ENCODE measurements at places on chromosomes 1 and 21. TPM values are rescaled to one million over a fixed set of nuclear protein-coding genes. Genes with fewer than 3 reads are reported as not detected.

CRYZ gene
- 6.0 TPM for total RNA-seq

FBXO42 gene
- 21.3 TPM for total RNA-seq

ISG15 gene
- total RNA-seq = 102 TPM

NR1I3 gene
- not detected for total RNA-seq

RGSL1 gene
- total RNA-seq = not detected

MAGI3 gene
- total RNA-seq = 2.5 TPM

OR2T11 gene
- not detected for total RNA-seq

RBM11 gene
- 2.7 TPM for total RNA-seq

FCRL1 gene
- total RNA-seq = not detected

AGMAT gene
- total RNA-seq = 21.6 TPM

GRCh38 chr21:42091899-42092508, 20.9 kb downstream of the UMODL1 start:
- DNase-seq = no peak

DNA sequence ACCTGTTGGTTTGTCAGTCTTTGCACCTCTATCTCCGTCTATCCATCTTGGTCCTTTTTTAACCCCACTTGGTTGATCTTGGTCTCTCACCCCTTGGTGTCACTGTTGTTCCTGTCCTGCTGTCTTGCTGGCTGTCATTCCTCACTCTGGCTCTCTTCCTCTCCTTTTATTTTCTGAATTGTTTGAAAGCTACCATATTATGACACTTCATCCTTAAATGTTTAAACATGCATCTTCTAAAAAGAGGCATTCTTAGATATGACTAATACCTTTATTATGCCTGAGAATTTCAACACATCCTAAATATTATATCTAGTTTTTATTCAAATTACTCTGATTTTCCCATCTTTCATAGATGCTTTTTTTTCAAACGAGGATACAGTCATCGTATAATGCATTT, 37.0 kb downstream of the BACH1 start:
- DNase-seq = no peak

DNA sequence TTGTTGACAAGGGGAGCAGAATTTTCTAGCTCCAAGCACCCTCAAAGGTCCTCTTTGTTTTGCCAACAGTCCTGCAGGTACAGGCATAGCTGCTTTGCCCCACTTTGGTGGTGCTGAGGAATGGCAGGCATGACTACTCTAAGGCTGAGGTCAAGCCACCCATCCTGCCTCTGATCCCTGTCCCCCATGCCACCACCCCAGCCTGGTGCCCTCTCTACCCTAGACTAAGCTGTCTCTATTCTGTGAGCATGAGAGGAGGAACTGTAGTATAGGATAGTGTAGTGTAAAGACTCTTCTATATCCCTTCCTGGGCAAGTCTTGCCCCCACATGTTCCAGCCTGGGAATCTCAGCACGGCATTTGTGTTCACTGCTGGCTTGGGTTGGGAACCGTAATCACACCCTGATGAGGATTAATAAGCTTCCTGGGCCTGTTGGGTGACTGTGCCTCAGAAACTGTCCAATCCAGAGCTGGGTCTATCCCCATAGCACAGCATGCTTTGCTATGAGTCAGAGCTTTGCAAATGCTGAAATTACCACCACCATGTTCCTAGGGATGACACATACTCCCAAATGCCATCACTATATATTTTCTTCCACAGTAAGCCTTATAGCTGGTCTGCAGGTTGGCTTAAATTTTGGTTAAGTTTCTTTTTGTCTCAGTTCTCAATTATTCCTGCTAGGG, 105.7 kb upstream of the PPP2R5A start:
- no peak for DNase-seq

- DNase-seq = no peak
Observed at GRCh38 chr1:27086026-27086425, 68.9 kb downstream of the SLC9A1 start.

DNA sequence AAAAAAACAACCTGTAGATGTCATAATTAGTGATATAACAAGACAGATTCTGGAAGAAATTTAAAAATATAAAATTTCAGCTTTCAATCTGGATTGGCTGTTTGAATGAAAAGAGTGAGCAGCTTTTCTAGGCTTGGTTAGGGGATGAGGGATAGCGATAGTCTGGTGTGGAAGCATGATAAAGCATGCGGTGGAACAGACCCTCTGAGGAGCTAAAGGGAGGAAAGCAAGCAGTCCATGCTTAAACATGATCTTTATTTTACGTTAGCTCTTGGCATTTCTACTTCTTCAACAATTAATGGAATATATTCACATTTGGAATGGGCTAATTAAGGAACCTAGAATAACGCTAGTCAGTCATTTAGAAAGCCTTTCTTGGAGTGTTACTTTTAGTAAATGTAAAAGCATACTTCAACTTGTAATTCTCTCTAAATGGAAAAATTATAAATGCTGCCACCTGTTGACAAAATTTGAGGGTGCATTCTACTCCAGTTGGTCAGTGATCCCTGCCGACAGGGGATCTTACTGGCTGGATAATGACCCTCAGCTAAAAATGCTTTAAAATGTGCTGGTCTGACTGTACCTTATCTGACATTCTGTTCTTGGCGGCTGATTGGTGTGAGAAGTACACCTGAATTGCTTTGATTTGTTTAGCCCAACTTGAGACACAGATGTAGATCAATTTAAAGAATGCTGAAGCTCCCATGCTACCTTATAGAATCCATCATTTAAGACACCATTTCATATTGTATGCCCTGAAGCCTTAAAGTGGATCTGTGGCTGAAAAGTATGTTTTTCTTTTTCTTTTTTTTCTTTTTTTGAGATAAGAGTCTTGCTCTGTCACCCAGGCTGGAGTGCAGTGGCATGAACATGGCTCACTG, 61.2 kb downstream of the AK4 start:
- peak; percentile 22 for DNase-seq

- no peak for DNase-seq
Observed at GRCh38 chr1:53951697-53952096, 5.5 kb downstream of the LRRC42 start.

DNA sequence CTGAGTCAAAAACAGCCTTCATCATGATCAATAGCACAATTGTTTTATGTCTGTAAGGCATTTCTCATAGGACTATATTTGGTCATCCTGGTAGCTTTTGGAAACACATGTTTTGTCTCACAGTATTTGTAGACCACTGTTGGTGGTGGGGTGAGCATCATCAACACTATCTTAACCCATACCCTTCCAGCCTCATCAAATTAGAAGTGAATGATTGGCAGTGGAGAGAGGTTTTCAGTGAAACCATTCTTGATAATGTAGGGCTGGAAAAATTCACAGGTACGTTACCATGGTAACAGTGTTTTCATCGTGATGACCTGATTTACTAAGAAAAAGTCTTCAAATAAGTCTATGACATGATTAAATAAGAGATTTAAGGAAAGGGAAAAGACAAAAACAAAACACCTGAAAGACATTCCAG, 45.3 kb upstream of the C1orf105 start:
- DNase-seq = peak; percentile 4

DNA sequence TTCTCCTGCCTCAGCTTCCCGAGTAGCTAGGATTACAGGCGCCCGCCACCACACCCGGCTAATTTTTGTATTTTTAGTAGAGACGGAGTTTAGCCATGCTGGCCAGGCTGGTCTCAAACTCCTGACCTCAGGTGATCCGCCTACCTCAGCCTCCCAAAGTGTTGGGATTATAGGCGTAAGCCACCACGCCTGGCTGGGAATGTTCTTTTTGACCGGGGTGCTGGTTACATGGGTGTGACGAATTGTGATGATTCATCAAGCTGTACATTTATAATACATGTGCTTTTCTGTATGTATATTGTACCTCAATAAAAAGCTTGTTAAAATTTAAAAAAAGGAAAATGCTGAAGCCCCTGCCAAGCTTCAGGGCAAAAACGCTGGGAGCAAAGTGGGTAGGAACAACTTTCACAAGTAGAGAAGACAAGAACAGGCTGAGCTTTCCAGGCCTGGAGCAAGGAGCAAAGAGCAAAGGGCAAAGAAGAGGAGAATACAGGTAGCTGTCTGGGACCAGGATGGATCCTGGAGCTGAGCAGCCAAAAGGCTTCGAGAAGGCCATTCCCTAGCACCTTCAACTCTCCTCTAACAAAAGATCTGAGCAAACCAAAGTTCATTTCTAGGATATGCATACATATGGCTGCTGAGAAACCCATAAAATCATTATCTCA, 20.5 kb upstream of the YRDC start:
- no peak for DNase-seq

DNA sequence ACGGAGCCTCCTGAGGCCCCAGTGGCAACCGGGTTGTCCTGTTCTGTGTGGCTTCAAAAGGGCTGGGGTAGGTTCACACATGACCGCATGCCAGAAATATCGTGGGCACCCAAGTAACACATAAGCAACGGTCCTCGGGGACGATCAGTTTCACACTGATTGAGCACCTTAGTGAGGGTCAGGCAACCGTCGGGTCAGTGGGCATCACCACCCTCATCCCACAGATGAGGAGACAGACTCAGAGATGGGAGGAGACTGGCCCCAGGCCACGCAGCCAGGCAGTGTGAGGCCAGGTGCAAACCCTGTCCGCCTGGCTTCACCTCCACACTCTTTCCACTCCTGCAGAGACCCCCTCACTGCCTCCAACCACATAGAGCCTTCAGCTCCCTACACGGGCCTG, 309.8 kb downstream of the MATN1 start:
- no peak for DNase-seq

DNA sequence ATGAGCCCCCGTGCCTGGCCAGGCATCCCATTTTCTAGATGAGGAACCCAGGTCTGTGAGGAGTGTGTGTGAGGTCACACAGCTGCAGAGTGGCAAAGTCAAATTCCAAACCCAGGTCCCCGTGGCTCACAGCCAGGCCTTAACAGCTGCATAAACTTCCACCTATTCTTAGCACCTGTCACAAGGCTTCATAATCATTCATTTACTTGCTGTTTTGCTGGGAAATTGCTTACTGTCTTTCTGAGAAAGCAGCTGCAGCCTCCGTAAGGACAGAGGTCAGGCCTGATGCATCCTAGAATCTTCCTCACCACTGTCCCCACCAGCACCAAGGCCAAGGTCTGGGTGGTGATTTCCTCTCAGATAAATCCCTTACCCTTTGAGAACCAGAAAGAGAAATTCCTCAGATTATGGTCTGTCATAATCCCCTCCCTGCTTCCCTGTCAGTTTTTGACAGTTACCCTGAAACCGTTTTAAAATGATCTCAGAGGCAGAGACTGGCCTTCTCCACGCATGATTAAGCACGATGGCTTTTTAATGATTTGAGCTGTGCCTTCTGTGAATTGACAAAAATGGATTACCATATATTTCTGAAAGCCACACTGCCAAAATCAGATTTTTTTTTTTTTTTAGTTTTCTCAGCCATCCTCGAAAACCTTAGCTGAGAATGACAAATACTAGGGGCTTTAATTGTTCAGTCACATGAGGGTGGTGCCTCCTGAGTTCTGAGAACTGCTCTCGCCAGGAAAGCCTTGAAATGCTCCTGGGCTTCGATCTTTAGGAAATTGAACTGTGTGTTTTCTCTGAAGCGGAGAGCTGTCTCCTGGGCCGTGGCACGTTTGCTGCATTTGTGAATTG, 70.0 kb upstream of the SELENON start:
- no peak for DNase-seq

DNA sequence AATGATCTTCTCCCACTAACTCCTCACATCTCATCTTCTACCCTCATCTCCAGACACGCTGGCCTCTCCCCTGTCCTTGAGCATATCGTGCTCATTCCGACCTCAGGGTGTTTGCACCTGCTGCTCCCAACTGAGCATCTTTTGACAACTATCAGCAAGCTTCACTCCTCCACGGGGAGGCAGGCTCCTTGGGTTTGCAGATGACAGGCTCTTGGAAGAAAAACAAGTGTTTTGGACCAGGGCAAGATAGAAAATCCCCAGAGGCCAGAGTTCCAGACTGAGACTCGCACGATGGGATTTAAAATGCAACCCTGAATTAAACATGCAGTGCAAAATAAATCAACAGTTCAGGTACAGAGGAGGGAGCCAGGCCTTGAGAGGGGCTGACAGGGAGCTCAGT, 246.7 kb downstream of the PTPRU start:
- DNase-seq = no peak

GRCh38 chr1:29180497-29181412, 945 bp downstream of the SRSF4 start:
- peak; percentile 33 for DNase-seq

GRCh38 chr1:44237721-44238457, 24.6 kb downstream of the DMAP1 start:
- peak; percentile 75 for DNase-seq

GRCh38 chr1:20069874-20070273, at the start of gene PLA2G5:
Gene PLA2G5 (plus strand): TSS chr1:20070194. CDS start chr1:20084831, 14,637 bp downstream.
- no peak for DNase-seq

DNA sequence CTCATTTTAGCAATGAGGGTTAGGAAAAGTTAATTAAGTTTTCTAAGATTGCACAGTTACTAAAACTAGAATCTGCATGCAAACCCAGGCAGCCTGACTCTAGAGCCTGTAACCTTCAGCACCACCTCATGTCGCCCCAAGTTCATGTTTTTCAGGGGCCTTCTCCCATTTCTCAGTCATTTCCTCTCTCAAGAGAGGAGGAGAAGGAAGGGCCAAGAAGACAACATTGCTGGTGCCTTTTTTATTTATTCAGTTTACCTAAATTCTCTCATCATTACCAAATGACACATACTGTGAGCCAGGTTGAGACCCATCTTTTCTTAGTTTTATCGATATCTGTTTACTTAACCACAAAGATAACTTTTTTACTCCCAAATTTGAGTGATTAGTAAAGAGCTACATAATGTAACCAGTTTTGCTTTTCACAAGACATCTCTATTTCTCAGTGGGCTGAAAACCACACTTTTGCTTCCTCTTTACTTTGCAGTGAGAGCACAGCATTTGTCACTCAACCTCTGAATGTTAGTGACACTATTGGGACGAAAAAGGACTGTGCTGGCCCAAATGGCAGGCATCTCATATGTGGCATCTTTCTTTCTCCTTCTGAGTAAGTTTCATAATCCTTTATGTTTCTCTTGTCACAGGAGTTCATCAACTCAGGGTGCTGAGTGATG, at the start of gene CD101:
Gene CD101, plus strand, starts transcription at position 507 of the 674 bp plus-strand sequence. Its CDS starts 58 bp downstream, at position 565.
- peak; percentile 64 for DNase-seq

DNA sequence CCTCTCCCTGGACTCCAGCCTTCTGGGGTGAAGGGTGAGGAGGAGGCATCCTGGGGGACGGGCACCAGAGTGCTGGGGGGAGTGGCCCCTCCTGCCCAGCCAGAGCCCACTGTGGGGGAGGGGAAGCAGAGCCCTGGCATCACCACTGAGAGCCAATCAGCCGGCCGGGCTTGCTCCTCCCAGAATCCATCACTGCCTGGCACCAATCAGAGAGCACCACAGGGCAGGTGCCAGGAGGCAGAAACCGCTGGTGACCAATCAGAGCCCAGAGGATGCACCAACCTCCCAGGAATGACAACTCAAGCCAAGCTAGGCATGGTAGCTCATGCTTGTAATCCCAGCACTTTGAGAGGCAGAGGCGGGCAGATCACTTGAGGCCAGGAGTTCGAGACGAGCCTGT, 27.9 kb downstream of the CASZ1 start:
- peak; percentile 5 for DNase-seq

GRCh38 chr1:58620926-58621325, 43.9 kb upstream of the TACSTD2 start:
- DNase-seq = no peak

Data from activated CD8-positive, alpha-beta T cell treated with anti-CD3 and anti-CD28 coated beads for 36 hours (primary cell).